GM12865 (cell line): ENCODE measurements at places on chromosomes 2 and 18.

DNA sequence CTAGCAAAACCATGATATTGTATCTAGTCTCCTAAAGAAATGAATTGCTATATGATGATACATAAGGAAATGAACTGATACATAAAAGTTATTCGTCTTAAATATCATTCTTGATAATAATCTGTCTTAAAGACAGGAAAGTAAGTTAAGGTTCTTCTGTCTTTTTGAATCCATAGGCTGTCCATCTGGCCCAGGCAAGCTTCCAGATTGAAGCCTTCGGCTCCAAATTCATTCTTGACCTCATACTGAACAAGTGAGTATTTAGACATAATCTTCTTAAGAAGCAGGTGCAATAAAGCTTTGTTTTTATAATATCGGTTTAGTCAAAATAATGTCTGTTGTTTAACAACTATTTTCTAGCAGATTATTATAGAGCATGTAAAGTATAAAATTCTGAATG is 37.7 kb downstream of the ADAM23 start:
- no peak for DNase-seq

- no peak for DNase-seq
Observed at GRCh38 chr2:17000184-17000482, 334.5 kb upstream of the CYRIA start.

DNA sequence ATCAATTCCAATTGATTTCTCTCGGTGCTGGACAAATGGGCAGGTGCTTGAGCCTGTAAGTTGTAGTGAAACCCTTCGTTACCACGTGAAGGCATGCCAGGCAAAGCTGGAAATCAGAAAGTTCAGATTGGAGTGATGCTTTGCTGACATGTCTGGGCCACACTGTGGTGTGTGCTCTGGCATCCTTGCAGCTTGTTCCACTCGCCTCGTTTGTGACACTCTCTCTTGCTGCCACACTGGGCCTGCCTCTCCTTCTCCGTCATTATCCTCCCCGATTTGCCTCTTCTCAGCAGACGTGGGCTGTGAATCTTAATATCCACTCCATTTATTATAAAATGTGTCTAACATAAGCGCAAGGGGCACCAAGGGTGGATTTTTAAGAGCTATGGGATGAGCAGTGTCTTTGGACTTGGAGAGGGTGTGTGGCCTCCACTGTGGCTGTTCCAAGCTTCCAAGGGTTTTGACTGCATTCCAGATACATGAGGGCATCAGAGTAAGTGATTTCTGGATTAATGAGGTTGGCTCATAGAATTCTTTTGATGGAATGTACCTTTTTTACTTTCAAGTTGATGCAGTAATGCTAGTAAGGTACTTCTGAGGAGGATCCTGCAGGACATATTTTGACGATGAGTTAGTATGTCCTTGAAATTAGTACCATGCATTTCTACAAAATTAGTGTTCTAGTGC is 238.8 kb downstream of the TPGS2 start:
- DNase-seq, result no peak

- DNase-seq, result no peak
Observed at GRCh38 chr2:47089083-47089464, 66.0 kb downstream of the STPG4 start.

GRCh38 chr2:113278742-113279139 is at the start of gene PAX8:
PAX8 (minus strand) TSS chr2:113278921; CDS start chr2:113278394, 527 bp downstream.
- DNase-seq, result no peak

- no peak for DNase-seq
Observed at GRCh38 chr2:108560241-108560811, 26.1 kb downstream of the LIMS1 start.

DNA sequence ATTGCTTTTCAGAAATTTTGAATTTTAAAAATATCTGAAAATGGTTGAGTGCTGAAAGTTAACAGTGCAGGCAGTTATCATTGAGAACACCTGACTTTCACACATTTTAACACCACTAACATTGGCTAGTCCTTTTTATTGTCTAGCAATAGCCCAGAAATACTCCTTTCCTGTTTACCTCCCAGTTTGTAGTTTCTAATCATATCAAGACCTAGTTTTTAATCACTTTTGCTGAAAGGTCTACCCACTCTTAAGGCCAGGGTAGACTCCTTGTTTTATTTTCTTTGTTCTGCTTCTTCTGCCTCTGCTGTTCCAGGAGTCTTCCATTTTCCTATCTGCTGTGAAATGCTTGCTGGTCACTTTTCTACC is 72.1 kb downstream of the UBE2E3 start:
- DNase-seq, result no peak

- no peak for DNase-seq
Observed at GRCh38 chr2:46550686-46551404, 71.5 kb downstream of the TMEM247 start.

GRCh38 chr18:61064911-61065310 is 268.3 kb upstream of the CDH20 start:
- DNase-seq, result no peak

- no peak for DNase-seq
Observed at GRCh38 chr2:134727385-134727784, 8.6 kb upstream of the TMEM163 start.

DNA sequence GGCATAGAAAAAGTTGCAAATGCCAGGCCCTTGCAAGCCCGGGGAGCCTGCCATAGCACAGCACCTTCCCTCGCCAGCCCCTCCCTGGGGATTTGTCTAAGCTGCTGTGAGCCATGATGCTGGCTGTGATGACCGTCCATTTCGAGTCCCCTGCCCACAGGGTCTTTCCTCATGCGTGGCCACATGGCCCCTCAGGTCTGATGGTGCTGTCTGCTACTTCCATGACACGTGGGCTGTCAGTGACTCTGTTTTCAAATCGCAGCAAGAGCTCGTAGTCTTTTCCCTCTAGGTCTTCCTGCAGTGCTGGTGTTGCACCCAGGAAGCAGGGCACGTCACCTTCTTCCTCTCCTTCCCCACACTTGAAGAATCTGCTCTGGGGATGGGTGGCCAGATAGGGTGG is 15.5 kb upstream of the GNAL start:
- DNase-seq, result no peak

- DNase-seq, result peak; percentile 51
Observed at GRCh38 chr18:12053289-12053688, 40.4 kb upstream of the ANKRD62 start.

- DNase-seq, result no peak
Observed at GRCh38 chr2:232466221-232466620, 10.3 kb downstream of the ALPI start.

GRCh38 chr2:191174442-191174841 is 23.6 kb upstream of the STAT4 start:
- DNase-seq, result no peak

DNA sequence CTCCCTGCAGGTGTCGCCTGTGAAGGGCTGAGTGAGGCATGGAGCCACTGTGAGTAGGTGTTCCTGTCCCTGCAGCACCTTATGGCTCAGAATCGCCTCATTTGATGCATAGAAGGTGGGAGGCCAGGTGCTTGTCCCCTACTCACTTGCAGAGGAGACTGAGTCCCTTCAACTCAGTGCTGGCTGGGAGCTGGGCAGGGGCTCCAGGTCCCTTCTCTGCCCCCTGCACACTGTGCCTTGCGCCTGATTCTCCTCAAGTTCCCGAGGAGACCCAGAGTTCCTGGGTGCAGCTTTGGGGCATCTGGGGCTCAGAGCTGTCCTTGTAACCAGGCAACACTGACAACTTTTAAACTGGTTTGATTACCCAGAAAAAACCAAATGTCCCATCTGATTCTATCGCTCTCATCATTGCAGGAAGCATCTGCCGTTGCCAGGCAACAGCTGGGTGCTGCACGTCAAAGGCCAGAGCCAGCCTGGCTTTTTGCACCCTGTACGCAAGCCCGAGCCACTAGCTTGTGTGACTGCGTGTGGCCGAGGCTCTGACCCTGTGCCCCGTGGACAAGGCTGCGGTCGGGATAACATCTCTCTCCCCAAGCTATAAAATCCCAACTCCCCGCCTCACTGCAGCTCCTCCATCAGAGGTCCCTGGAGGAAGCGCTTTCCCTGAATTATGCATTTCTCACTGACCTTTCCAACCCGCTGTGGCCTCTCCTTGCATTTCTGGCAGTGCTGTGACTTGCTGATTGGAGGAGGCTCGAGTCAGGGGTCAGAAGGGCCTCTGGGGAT is 130.8 kb upstream of the HDAC4 start:
- DNase-seq, result no peak

DNA sequence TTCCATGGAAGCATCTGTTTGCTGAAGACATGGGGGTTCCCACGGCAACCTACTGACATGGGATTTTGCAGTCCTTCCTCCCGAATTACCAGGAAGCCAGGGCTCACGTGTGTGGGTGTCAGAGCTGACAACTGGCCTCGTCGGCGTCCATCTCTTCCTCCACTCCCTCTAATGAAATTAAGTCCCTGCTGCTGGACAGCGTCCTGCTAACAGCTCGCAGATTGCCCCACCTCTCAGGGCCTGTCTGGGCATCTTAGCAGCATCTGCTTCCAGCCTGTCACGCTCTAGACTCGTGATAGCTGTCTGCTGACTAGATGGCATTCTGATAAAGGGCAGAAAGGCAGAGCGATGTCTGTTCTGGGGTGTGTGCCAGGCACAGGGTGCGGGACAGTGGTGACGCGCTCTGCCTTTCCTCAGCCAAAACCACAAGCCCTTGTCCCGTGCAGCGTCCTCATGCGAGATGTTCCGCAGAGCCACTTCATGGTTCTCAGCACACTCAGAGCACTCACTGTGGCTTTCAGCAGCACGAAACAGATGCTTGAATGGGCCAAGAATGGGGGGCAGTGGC is 161.1 kb downstream of the ARL4C start:
- DNase-seq, result no peak

- DNase-seq, result peak; percentile 24
Observed at GRCh38 chr18:45456090-45457021, 158.9 kb upstream of the SLC14A2 start.

GRCh38 chr2:55859875-55860274 is 63.7 kb downstream of the EFEMP1 start:
- DNase-seq, result no peak

DNA sequence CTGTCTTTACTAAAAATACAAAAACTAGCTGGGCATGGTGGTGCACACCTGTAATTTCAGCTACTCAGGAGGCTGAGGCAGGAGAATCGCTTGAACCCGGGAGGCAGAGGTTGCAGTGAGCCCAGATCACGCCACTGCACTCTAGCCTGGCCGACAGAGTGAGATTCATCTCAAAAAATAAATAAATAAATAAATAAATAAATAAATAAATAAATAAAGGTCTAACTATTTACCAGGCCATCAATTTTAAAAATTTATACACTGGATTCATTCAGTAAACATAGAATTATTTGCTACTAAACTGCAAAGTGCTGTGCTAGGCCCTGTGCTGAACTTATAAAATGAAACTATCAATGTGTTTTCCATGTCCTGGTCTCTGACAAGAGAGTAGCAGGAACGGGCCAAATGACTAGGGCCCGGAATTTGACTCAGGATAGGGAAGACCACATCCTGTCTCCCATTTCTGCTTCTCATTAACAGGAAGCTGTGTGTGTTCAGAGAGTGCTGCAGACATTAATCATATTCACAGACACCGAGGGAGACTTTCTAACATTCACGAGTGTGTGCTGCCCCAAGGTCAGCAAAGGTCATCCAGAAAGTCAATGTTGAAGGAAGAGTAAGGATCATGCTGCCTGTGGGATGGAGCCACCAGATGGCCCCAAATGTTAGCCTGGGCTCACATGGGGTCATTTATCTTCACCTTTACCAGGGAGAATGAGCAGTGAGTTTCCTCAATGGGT is 95.8 kb downstream of the SPP2 start:
- no peak for DNase-seq

DNA sequence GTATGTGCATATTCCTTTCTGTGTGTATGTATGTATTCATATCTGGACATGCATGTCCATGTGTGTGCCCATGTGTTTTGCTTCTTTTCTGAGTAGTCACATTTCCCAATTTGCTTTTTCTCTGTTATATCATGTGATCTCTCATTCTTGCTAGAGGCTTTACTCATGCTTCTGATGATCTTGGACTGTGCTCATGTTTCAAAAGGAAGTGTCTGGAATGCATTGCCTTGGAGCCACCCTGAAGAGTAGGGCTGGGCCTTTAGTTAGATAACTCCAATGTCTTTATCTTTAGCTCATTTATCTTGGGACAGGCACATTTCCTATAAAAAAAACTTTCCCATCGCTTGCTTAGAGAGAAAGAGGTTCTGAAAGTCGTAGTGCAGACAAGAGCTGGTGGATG is 859.2 kb downstream of the CNTNAP5 start:
- no peak for DNase-seq

DNA sequence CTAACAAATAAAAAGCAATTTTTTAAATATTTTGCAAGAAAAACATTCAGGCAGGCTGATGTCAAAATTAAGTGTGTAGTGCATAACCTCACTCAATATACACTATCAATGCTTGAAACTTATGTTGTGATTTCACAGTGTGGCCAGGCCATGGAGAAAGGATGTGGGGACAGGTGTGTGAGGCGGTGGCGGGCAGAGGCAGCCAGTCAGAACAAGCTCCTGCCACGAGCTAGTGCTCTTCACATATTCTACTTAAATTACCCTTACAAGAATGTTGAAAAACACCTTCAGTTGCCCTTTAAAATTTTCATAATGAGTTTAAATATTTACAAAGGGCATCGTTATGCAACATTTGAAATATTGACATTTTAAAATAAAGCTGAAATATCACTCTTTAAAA is 43.2 kb downstream of the CYB5A start:
- peak; percentile 60 for DNase-seq

GRCh38 chr2:207394203-207394781 is 135.5 kb upstream of the CREB1 start:
- no peak for DNase-seq

GRCh38 chr2:240455647-240456446 is 20.4 kb downstream of the GPC1 start:
- DNase-seq, result no peak

DNA sequence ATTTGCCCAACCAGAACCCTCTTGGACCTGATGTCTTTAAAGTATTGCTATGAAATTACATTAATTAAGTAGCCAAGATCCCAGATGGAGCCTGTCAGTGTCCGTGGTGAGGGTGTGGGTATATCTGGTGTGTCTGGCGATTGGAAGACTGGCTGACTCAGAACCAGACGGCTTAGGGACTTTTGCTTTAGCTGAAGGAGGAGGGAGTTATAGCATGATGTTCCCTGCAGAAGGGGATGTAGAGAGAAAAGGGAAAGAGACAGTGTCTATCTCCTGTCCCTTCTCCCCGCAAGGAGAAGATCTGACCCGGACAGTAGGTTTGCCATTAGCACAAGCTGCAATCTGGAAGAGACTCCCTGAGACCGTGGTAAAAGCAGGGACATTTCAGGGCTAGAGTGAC is 60.6 kb downstream of the POU3F3 start:
- peak; percentile 6 for DNase-seq

DNA sequence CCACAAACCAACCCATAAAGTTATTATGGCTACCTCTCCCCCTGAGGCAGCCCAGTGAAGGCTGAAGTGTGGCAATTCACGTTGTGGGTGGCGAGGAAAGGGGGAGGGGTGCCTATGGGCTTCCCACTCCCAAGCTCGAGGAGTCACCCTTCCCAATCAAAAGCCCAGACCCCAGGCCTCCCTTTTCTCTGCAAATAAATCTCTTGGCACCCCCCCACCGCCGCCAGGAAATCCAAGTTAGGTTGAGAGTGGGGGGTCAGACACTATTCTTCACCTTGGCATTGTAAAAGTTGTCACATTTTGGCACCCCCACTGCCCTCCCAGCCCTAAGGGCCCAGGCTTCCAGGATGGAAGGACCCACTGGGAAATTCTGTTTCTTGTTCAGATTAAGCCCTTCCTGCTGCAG is 6.9 kb downstream of the ANKRD53 start:
- no peak for DNase-seq
